ENCODE measurements at places on chromosomes 16 and 17. TPM values are rescaled to one million over a fixed set of nuclear protein-coding genes. Genes with fewer than 3 reads are reported as not detected.

- H3K27me3 ChIP-seq = no peaks in the 10 kb centered on the region
- H3K27ac ChIP-seq = peak overlapping the region; percentile 33
- peak overlapping the region; percentile 79 for H3K4me3 ChIP-seq
- no peak for DNase-seq
Observed at GRCh38 chr16:396199-396598, 800 bp upstream of the NME4 start.

- no peaks in the 10 kb centered on the region for H3K4me1 ChIP-seq
- H3K36me3 ChIP-seq = no peaks in the 10 kb centered on the region
- H3K4me3 ChIP-seq = no peak overlapping the region
- no peak for DNase-seq
- H3K27ac ChIP-seq = no peak overlapping the region
- H3K27me3 ChIP-seq = peaks cover 5% of the 10 kb centered on the region
Observed at GRCh38 chr16:27823421-27823820, 240.1 kb downstream of the GSG1L start.

DNA sequence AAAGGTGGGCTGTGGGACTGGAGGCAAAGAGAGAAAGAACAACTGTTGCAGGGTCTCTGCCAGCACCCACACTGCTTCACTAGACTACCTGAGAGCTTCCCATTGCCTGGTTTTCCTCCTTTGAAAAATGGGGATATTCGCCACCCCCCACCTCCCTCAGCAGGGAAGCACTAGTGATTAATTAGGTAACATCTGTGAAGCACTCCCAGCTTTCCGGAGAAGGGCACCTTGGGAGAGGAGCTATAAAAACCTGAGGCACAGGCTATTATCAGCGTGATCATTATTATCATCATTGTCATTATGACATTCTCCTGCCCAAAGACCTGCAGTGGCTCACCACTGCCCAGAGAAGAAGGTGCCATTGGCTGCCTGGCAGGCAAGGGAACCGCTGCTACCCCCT is 83.5 kb downstream of the XYLT1 start:
- DNase-seq = no peak
- no peak overlapping the region for H3K27ac ChIP-seq
- peaks cover 20% of the 10 kb centered on the region for H3K4me1 ChIP-seq

DNA sequence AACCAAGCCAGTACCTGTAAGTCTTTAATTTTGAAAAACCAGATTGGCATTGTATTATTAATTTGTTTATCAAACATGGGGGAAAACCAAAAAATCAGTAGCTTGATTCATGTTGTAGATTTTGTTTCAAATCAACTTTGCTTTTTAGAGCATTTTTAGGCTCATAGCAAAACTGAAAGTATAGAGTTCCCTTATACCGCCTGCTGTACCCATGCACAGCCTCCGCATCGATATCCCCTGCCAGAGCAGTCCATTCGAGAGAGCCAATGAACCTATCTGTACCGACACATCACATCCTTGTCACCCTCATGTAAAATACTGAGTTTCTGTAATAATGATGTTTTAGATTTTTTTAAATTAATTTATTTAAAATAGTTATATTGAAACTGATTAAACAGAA is 16.2 kb upstream of the MRC2 start:
- no peaks in the 10 kb centered on the region for H3K27me3 ChIP-seq
- peaks cover 44% of the 10 kb centered on the region for H3K36me3 ChIP-seq
- H3K4me3 ChIP-seq = no peak overlapping the region
- H3K27ac ChIP-seq = peak overlapping the region; percentile 25
- peaks cover 21% of the 10 kb centered on the region for H3K4me1 ChIP-seq

DNA sequence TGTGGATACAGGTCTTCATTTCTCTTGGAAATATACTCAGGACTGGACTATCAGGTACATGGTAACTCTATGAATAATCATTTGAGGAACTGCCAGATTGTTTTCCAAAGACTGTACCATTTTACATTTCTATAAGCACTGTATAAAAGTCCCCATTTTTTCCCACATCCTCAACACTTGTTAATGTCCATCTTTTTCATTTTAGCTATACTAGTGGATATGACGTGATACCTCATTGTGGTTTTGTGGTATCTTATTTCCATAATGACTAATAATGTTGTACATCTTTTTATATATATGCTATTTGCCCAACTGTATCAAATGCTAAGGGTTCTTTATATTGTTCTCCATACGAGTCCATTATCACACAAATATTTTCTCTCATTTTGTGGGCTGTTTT is 22.9 kb downstream of the NUP88 start:
- no peak overlapping the region for H3K27ac ChIP-seq
- DNase-seq = no peak
- H3K36me3 ChIP-seq = peaks cover 49% of the 10 kb centered on the region
- H3K4me1 ChIP-seq = peaks cover 9% of the 10 kb centered on the region
- no peaks in the 10 kb centered on the region for H3K27me3 ChIP-seq
- no peak overlapping the region for H3K4me3 ChIP-seq

DNA sequence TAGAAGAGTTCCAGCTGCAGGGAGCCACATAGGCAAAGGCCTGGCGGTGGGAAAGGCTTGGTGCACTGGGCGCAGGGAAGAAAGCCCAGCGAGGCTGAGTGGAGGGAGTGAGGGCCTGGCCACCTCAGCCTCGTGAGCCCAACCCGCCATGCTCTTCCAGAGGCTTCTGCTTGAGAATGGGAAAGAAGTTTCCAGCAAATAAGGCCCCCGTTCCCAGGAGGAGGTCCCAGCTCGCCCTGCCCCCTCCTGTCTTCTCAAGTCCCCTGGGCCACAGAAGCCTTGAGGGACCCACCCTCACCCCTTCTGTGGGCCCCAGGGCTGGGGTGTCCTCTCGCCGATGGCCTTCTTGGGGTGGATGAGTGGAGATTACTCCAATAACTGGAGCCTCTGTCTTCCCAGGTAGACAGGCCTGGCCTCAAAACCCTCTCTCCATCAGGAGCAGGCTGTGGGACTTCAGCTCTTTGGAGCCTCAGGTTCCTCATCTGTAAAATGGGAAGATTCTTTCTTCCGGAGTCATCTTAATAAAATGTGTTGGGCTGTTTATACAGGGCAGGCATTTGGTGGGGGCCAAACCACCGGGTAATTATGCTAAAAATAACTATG is 933 bp upstream of the SNN start:
- H3K4me1 ChIP-seq = peaks cover 63% of the 10 kb centered on the region
- no peak for DNase-seq
- no peaks in the 10 kb centered on the region for H3K36me3 ChIP-seq
- H3K27me3 ChIP-seq = no peaks in the 10 kb centered on the region
- peak overlapping the region; percentile 66 for H3K27ac ChIP-seq
- peak overlapping the region; percentile 60 for H3K4me3 ChIP-seq

GRCh38 chr16:20216591-20217217 is 110.6 kb downstream of the GP2 start:
- no peak overlapping the region for H3K27ac ChIP-seq
- no peaks in the 10 kb centered on the region for H3K36me3 ChIP-seq
- H3K4me1 ChIP-seq = no peaks in the 10 kb centered on the region
- no peak overlapping the region for H3K4me3 ChIP-seq
- peaks cover 5% of the 10 kb centered on the region for H3K27me3 ChIP-seq

DNA sequence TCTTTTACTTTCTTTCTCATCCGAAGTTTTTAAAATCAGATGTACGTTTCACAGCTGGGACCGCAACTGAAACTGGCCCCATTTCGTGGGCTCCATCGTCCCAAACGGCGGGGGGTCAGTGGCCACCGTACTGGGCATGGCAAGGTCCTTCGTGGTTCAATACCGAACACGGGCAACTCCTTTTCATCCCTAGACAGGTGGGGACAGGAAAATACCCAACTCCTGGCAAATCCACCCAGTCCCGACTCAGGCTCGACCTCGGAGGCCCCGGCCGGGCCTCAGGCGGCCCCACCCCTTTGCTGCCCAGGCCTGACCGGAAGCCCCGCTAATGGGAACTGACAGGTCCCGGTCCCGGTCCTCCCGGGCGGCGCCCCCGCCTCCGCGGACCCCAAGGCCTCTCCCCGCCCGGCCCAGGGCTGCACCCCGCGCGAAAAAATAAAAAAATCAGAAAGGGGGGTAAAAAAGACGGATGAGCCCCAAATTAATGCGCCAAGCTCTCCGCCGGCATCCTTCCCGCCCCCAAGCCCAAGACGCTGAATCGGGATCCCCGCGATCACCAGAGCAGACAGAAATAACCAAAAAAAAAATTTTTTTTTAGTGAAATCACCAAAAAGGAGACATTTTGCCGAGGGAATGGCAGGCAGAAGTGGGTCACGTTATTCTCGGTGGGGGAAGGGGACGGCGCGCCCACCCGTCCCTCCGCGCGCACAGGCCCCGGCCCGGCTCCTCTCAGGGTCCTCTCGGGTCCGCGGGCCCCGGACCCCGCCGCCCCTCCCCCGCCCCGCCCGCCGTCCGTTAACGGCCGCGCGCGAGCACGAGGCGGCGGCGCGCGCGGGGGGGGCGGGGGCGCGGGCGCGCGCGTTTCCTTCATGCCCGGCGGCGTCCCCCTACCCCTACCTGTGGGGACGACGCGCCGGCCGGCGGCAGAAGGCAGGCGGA is 562 bp downstream of the ZC3H7A start:
- peak; percentile 43 for DNase-seq
- peaks cover 73% of the 10 kb centered on the region for H3K4me1 ChIP-seq
- no peaks in the 10 kb centered on the region for H3K27me3 ChIP-seq
- H3K36me3 ChIP-seq = peaks cover 26% of the 10 kb centered on the region
- peak overlapping the region; percentile 91 for H3K27ac ChIP-seq

SHBG gene
- total RNA-seq = not detected

MYCBPAP gene
- 8.5 TPM for total RNA-seq

KRT40 gene
- total RNA-seq = not detected
